ENCODE measurements at places on chromosomes 4 and X.

- DNase-seq, result no peak
Measured at GRCh38 chr4:148108766-148109165, 333.4 kb downstream of the NR3C2 start.

GRCh38 chrX:11664211-11665167, 1.2 kb downstream of the ARHGAP6 start:
- DNase-seq, result no peak

GRCh38 chr4:10077076-10077475, 39.5 kb downstream of the WDR1 start:
- no peak for DNase-seq

DNA sequence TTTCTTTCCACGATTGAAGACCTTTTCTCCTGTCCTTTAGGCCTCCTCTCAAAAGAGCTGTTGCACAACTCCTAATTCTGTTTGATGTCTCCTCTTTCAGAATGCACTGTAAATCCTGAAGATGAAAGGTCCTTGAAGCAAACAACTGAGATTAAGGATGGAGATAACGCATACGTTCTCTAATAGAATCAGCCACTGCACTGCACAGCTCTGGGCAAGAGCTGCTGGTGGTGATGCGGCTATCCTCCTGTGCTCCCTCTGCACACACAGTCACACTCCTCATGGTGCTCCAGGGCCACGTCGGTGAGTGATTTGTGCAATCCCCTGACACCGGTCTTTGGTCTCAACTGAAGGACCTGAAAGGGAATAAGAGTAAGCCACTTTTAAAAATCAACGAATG, 208.7 kb downstream of the PDGFC start:
- no peak for DNase-seq

DNA sequence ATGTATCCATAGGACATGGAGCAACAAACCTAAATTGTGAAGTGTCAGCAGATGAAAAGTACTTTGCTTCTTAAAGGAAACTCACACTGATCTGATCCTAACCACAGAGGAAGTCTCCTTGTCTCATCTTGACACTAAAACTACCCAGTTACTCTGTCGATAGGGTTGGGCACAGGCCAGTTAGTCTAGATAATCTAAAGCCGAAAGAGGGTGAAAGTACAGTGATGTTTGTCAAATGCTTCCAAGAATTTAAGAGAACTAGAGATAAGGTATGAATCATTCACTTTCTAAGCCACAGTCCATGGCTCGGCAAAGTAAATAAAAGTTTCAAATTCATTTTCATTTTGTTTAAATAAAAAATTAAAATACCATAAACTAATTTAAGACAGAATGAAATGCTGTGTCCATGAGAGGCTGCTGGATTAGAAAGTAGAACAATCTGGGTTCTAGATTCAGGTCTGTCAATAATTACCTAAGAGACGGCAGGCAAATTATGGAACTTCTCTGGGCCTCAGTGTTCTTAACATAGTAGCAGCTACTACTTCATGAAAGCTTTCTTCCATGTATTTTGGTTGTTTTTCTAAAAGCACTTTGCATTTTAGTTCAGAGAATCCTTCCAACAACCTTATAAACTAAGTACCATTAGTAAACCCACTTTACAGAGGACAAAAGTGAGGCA, 176.7 kb downstream of the LDB2 start:
- no peak for DNase-seq

- DNase-seq, result no peak
Measured at GRCh38 chrX:42189576-42189975, 266.2 kb upstream of the CASK start.

DNA sequence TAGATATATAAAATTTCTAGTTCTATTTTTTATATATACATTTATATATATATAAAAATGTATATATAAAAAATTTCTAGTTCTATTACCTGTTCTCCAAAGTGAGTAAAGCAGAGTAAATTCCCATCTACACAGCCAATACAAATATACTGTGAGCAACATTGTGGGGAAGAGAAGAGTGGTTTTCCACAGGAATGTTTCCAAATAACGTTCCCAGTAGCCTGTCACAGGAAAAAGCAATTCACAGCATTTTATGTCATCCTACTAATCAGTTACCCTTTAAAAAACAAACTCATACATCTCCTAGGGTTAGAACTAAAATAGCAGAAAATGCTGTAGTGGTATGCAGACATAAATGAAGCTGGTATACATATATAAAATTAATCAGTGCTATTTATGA, 44.5 kb downstream of the AASDH start:
- no peak for DNase-seq

DNA sequence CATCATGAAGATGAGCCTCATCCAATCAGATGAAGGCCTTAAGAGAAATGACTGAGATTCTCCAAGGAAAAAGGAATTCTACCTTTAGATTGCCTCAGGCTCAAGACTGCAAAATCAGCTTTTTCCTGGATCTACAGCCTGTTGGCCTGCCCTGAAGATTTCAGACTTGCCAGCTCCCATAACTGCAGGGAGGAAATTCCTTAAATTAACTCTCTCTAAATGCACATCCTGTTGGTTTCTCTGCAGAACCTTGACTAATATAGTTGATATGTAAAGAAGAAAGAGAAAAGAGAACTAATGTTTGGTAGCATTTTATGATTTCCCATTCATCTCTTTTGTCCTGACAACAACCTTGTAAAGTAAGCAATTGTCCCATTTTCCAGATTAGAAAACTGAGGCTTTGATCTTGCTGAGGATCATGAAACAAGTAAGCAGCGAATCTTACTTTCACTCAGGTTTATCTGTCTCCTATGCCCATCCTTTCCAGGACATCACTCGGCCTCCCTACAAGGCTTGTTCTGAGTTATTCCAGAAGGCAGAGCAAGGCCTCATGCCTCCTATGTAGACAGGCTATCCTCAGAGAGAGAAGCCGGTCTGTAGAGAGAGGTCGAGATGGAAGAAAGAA, 115.0 kb upstream of the LDB2 start:
- DNase-seq, result no peak

- no peak for DNase-seq
Measured at GRCh38 chrX:135264206-135264605, 12.3 kb downstream of the ETDA start.

GRCh38 chr4:139458543-139458942, 4.6 kb downstream of the RAB33B start:
- DNase-seq, result no peak

- no peak for DNase-seq
Measured at GRCh38 chr4:48333587-48333986, 7.7 kb upstream of the SLAIN2 start.

- DNase-seq, result no peak
Measured at GRCh38 chr4:124861761-124862160, 149.2 kb upstream of the ANKRD50 start.

DNA sequence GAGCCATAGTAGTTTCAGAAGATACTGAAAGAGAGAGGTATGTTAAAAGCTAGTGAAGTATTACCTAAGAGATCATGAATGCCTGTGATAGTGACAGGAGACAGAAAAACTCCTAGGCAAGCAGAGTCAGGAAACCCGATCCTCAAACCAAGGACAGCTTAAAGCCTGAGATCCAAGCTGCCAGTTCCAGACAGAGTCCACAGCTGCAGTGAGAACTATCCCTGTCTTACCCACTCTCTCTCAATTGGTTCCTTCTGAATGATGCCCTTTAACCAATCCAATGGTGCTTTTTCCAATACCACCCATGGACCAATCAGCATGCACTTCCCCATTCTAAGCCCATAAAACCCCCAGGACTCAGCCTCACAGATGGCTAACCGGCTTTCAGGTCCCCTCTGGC, 90.4 kb upstream of the PCDH10 start:
- no peak for DNase-seq

DNA sequence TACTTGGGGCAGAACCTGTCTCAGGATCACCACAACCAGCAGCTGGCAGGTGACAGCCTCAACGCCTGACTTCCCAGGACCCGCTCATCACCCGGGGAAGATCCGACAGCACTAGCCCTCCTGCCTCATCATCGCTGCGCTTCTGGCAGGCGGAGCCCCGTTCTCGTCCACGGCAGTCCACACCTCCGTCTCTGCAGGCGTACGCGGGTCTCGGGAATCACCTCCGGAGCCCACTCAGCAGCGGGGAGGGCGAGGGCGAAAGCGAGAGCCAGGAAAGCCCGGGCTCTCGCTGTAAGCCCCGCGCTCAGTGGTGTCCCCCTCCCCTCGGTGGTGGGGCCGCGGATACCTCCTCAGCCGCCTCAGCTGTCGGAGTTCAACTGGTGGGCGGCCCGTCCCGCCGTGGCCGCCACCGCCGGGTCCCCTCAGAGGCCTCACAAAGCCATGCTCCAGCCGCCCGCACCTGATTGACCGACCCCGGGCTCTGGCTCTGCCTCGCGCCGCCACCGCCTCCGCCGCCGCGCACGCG, 518 bp upstream of the CNKSR2 start:
- no peak for DNase-seq

DNA sequence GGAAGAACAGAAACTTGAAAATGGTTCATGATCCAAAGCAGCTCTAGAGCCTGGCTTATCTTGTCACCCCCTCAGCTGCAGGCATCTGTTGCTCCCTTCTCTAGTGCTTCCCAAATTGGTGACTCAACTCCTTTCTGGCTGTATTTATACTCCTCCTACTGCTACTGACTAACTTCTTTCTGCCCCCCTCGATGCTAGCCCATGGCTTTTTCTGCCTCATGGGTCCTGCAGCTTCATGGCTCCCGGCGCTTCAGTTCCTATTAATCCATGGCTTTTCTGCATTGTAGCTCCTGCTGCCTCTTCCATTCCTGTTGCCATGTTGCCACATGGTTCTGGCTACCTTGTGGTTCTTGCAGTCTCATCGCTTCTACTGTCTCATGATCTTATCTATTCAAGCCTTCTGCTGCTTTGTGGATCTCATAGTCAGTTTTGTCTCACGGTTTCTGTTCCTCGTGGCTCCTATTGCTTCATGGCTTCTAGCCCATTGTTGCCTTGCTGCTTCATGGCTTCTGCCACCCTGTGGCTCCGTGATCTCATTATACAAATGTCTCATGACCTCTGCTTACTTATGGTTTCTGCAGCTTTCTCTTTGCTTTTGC, 48.1 kb downstream of the SMC1A start:
- DNase-seq, result no peak

GRCh38 chr4:38734911-38735310, 47.9 kb downstream of the TLR10 start:
- no peak for DNase-seq
